Femur (tissue), 1 donor: ENCODE measurements at places on chromosomes 2 and 18.

DNA sequence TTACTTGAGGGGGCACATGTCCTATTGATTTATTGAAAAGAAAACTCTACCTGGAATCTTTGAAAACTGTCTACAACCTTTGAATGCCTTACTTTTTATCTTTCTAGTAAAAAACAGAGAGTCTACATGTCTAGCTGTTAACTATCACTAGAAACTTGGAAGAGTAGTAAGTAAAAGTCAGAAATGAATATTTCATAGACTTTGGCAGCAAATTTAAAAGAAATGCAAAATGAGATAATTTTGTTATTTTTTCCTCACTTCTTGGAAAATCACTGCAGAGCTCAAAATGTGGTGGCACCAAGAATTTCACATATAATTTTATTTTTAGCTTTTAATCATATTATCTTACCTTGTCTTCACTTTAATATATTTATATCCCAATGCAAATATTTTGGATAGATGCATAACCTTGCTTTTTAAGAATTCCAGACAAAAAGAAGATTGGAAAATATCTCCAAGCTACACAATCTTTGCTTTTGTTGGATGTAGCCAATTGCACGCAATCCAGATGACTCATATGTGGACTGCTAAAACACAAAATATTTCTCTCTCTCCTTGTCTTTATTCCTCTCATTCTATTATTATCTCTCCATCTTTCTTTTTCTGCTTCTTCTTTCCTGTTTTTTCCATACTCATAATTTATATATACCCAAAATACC, 92.2 kb upstream of the DSEL start:
- DNase-seq: peak; percentile 30

- no peak for DNase-seq
Measured at GRCh38 chr2:86556508-86556907, 6.7 kb downstream of the CHMP3 start.

- no peak for DNase-seq
Measured at GRCh38 chr2:69067026-69067630, 54.1 kb downstream of the ANTXR1 start.

- DNase-seq: no peak
Measured at GRCh38 chr2:64695721-64696261, 42.1 kb upstream of the SERTAD2 start.

DNA sequence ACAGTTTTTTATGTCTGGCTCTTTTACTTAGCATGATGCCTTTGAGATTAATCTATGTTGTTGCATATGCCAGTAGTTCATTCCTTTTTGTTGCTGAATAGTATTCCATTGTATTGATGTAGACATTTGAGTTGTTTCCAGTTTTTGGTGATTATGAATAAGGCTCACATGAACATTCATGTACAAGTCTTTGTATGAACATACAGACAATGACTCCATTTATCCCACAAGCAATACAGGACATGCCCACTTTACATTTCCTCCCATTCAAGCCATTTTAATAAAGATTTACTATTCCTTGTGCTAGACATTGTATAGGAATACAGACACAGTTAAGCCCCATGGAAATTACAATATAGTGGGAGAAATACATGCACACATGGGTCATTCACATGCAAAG, 118.0 kb downstream of the TRIM43 start:
- DNase-seq: no peak

- DNase-seq: no peak
Measured at GRCh38 chr2:216287251-216287650, 85.0 kb downstream of the MARCHF4 start.

GRCh38 chr2:73896362-73897239, 3.8 kb downstream of the ACTG2 start:
- peak; percentile 66 for DNase-seq

DNA sequence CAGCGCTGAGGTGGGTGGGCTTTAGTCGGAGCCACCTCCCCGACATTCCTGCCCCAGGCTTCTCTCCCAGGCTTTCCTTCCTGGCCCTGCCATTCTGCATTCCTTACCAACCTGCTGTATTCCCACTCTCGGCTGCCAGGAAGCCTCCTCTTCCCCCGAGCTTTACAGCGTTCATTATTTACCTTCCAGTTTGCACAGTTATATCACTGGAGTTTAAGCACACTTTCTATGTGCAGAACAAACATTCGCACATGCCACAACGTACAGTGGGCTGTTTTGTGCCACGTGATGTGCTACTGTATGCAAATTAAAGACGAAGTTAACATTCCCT, 246.3 kb downstream of the SOX11 start:
- no peak for DNase-seq

GRCh38 chr18:26252411-26252810, 26.2 kb downstream of the TAF4B start:
- no peak for DNase-seq

DNA sequence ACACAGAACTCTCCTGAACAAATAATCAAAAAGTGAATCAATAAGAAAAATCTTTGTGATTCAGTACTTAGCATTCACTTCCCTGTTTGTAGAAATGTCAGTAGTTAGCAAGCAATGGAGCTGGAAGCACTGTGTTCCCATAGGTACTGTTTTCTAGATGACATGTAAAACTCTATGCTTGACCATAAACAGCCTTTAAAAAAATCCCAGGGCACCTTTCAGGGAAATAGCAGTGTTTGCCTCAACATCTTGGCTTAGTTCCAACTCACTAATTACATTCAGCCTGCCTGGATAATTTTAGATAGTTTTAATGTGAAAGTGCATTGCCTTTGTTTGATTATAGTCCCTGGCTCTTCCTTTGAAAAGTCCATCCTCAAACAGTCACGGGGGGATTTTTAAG, 721.8 kb downstream of the ERBB4 start:
- DNase-seq: no peak

GRCh38 chr2:218711550-218711929, 905 bp downstream of the TTLL4 start:
- no peak for DNase-seq

DNA sequence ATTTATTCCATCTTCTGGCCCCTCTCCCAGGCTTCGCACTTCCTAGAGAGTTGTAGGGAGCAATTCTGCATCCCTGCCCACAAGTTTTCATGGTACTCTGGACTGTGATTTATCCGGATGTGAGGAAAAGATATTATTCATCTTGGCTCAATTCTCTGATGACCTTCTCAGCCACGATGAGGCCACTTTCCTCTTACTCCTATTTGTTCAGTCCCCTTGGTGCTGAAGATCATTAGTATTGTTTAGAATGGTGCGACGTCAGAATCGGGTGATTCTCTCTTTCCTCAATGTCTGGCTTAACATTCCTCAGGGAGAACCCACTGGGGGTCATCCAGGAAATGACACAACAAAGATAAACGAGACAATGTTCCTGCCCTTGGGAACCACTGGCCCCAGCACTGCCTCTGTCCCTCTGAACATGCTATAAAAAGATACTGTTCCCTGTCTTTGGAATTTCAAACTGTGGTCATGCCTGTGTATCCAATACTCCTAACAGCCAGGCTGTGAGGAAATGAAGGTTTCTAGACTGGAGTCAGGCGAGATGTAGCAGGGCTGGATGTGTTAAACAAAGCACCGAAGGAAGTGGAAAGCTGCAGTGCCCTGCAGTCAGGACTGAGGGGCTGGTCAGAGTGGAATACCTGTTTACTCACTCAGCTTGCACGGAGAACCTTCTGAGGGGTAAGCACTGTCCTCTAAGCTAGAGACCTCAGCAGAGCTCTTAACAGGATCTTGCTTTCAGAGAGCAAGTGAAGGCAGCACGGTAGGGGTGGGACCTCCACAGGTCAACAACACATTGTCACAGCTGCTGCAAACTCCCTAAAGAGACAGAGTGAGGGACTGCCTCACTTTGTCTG, 12.9 kb upstream of the GLI2 start:
- DNase-seq: peak; percentile 22

GRCh38 chr18:80246445-80247392, 595 bp downstream of the PARD6G start:
- peak; percentile 61 for DNase-seq

GRCh38 chr2:47499621-47500309, 96.8 kb downstream of the MSH2 start:
- DNase-seq: no peak

- no peak for DNase-seq
Measured at GRCh38 chr2:226426292-226426736, 373.3 kb downstream of the IRS1 start.

DNA sequence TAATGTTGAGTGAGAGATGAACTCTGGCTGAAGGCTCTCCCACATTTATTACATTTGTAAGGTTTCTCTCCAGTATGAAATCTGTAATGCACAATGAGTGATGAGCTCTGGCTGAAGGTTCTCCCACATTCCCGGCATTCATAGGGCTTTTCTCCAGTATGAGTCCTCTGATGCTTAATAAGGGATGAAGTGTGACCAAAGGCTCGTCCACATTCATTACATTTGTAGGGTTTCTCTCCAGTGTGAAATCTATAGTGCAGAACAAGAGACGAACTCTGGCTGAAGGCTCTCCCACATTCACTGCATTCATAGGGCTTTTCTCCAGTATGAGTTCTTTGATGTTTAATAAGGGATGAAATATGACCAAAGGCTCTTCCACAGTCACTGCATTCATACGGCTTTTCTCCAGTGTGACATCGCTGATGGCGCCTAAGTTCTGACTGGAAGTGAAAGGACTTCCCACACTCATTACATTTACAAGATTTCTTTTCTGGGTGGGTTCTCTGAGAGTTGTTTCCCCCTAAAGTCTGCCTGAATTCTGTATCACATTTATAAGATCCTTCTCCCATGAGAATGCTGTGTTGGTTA, 10.2 kb downstream of the ZNF514 start:
- no peak for DNase-seq
